Heart right ventricle (tissue), 16 donors: ENCODE measurements at places on chromosomes 5 and 9. TPM values are rescaled to one million over a fixed set of nuclear protein-coding genes. Genes with fewer than 3 reads are reported as not detected.

GRCh38 chr5:83654427-83654994 lies 66.1 kb downstream of the HAPLN1 start:
- no peak for DNase-seq
- H3K27ac ChIP-seq = no peak overlapping the region
- H3K4me1 ChIP-seq = no peaks in the 10 kb centered on the region
- no peaks in the 10 kb centered on the region for H3K36me3 ChIP-seq
- H3K27me3 ChIP-seq = no peaks in the 10 kb centered on the region

DNA sequence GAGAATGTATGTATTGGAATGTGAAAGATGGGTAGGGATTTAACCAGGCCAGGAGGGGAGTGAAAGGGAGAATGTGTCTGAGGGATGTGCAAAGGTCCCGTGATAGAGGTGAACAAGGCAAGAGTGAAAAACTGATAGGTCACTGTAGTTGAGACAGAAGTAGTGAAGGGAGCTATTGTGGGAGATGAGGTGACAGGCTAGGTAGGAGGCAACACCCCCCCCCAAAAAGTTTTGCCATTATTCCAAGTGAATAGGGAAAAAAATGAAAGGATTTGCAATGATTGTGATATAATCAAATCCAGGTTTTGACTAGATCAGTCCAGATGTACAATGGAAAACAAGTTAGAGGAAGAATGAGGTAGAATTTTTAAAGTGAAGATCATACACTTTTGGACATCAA lies 136.6 kb upstream of the GPR151 start:
- H3K4me3 ChIP-seq = no peak overlapping the region
- H3K27ac ChIP-seq = no peak overlapping the region
- no peaks in the 10 kb centered on the region for H3K27me3 ChIP-seq
- no peaks in the 10 kb centered on the region for H3K36me3 ChIP-seq
- DNase-seq = no peak

DNA sequence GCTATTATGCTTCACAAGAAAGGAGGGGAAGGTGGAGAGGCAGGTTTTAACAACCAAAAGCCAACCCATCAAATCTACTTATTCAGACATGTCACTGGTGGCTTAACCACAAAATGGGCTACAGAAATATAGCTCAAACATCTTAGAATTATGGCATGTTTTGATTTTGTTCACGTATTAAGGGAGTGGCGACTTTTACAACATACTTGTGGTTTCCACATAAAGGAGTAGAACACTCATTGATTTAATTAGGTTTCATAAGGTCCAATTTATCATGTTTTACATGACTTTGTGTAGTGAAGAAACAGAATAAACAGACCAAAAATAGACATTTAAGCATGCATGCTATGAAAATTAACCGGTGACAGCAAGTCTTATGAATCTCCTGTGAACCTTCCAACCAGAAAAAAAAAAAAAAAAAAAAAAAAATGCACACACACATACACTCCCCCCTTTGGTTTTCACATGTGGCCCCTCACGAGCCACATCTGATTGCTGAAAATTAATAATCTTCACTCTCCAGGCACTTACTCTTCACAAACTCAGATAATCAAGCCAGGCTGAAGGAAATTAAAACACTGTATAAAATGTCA lies 5.4 kb downstream of the ZNF608 start:
- H3K4me3 ChIP-seq = no peak overlapping the region
- H3K27ac ChIP-seq = no peak overlapping the region
- no peaks in the 10 kb centered on the region for H3K36me3 ChIP-seq

NTNG2 gene
- 2.4 TPM for total RNA-seq

DMRT1 gene
- total RNA-seq = not detected

MARVELD2 gene
- 0.80 TPM for total RNA-seq
